ENCODE measurements at places on chromosomes 2 and 18. TPM values are rescaled to one million over a fixed set of nuclear protein-coding genes. Genes with fewer than 3 reads are reported as not detected.

DNA sequence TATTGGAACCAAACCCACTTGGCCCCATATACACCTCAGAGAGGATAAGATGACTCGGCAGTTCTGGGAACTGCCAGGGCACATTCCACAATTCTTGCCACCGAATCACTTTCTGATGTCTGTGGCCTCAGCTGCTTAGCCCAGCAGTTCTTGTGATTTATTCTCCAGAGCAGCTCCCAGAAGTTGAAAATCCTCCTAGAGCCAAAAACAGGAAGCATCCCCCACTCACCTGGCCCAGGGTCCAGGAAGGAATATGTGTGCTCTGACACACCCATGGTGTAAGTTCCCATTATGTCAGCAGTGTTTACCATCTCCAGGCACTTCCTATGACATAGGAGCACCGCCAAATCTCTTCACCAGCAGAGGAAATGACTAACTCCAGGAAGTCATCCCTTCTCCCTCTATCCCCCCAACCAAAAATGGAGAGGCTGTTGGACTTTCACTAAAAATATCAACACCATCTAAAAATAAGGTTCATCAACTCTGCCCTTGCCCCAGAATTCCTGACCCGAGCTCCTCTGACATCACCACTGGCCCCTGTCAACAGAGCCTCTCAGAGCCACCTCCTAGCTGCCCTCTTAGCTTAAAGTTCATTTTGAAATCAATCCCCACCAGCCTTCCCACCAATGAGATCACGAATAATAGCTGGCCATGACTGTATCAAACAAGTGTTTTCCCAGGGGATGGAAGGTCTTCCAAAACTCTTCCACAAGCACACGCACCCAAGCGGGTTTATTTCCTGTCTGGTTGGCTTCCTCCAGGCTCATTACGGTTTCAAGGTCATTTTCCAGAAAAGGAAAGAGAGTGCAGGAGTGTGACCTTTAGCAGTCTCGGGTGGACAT, 223.1 kb upstream of the PARD3B start:
- no peak for DNase-seq

ITGA4 gene
- total RNA-seq: 96.5 TPM

DNA sequence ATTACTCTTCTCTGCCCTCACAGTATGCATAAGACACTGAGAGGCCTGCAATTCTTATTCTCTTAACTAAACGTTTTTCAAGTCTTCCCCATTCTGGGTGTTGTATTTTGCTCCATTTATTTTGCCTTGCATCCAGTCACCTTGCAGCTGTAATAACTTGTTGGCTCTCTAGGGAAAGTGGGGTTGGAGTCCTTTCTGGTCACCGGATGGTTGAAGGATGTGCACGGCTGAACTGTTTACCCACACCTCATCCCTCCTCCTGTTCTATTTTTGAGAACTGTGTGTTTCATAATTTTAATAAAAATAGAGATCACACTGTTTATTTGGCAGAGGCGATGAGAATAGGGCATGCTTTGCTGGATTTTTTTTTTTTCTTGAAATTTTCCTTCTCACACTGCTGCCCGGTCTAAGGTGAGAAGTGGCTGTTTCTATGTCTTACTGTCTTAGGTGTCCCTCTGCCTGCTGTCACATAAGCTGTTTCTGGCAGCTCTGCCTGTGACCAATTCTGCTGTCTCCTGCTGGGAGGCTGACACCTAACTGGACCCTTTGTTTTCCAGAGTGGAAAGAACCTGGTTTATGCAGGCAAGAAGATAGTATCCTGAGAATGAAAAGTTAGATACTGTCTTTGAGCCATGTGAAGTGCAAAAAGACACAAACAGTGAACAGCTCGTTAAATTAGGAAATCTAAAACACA, 342.6 kb downstream of the DPP10 start:
- no peak for DNase-seq

DNA sequence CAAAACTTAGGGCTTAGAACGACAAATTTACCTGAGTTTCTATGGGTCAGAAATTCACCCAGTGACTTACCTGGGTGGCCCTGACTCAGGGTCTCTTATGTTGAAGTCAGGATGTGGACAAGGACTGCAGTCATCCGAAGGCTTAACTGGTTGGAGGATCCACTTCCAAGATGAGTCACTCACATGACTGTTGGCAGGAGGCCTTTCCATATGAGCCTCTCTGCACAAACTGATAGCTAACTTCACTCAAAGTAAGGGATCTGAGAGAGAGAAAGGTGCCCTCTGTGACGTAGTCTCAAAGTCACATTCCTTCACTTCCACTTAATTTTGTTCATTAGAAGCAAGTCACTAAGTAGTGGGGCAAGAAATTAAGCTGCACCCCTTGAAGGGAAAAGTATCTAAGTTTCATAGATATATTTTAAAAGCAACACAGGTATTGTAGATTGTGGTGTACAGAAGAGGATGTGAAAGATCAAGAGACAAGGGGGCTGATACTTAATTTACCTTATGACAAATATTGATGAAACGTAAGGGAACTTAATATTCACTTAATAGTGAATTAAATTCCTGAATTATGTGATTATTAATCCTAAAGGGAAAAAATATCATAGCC, 48.4 kb downstream of the TANK start:
- DNase-seq: no peak

All from activated T-helper 2 cell treated with anti-CD3 and anti-CD28 coated beads, Interferon-gamma antibody, Interleukin-2, Interleukin-4, amounts not matched to agents 10 μg/mL and 5 μg/mL and 100 μg/mL, durations not matched to agents 14 hours and 24 hours and 36 hours (primary cell).